ENCODE measurements at places on chromosomes 5 and 9.

- peak; percentile 60 for DNase-seq
These were observed 43.6 kb upstream of the C5orf46 start for GRCh38 chr5:147949711-147950573.

DNA sequence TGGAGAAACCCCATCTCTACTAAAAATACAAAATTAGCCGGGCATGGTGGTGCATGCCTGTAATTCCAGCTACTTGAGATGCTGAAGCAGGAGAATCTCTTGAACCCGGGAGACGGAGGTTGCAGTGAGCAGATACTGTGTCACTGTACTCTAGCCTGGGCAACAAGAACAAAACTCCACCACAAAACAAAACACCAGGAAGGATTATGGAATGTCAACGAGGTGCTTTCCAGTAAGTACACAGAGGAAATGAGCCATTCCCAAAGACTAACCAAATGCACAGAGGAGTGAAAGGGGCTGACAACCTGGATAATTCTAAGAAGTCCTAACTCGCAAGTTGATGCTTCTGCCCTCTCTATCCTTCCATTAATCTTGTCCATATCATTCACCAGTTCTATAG is 126.1 kb upstream of the RETREG1 start:
- DNase-seq: no peak

DNA sequence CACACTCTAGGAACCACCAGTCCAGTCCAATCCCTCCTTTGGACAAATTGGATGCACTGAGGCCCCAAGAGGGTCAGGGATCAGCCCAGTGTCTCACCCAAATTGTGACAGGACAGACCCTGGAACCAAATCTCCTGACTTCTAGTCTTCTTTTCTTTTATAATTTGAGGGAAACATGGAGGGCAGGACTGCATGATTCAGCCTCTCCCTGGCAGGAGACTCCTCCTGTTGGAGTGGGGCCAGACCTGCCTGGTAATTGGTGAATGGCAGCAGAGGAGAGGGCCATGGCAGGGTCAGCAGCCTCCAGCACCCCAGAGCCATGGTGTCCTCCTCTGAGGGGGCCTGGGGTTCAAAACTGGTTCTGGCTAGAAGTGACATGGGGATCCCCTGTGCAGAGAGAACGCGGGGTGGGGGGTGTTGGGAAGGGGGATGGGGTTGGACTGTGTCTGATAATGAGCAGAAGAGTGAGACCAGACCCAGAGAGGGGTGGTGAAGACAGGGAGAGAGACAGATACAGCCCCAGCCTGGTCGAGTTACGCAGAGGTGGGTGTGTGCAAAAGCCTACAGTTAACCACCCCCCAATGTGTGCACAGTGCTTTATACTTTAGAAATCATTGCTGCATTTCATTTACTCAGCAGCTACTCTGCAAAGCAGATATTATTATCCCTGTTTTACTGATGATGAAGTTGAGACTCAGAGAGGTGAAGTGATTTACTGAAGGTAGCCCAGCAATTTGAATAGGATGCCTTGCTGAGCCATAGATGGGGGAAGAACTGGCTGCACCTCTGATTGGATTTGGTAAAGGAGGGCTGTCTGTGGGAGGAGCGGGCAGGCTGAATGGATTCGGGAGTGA is 3.8 kb upstream of the SYNPO start:
- DNase-seq: no peak

GRCh38 chr5:38923661-38924451 is 78.0 kb downstream of the OSMR start:
- DNase-seq: no peak

- peak; percentile 67 for DNase-seq
These were observed 881 bp upstream of the B4GALT1 start for GRCh38 chr9:33167972-33168461.

GRCh38 chr5:174552428-174552827 is 172.0 kb upstream of the MSX2 start:
- DNase-seq: no peak

DNA sequence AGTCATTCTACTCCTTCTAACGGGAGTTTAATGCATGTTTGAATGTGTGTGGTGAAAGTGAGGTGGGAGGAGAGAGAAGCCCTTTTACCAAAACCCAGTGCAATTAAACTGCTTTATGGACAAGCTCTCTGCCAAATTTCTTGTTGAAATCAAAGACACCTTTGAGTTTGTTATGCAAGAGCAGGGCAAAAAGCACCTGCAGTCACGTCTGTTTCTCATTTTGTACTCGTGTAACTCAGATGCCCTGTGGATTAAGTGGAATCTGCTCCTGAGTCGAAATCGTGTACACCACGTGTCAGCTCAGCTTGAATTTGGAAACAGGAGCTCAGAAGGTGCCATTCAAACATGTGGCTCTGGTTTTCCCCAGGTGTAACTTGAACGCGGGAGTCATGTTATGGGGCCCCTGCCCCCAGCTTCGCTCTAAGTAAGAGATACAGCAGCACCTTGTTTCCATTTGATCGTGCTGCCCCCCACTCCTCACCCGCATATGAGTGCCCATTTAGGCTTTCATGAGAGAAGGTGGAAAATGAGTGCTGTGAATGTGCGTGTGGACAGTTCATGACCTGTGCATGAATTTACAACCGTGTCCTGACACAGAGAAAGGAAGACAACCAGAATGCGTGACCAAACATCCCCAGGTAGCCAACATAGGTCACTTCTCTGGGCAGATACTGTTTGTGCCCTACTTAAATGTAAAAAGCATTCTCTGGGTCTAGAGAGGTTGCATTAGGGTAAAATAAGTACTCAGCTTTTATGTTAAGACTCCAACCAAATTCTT is 347.0 kb upstream of the SLC30A5 start:
- no peak for DNase-seq

DNA sequence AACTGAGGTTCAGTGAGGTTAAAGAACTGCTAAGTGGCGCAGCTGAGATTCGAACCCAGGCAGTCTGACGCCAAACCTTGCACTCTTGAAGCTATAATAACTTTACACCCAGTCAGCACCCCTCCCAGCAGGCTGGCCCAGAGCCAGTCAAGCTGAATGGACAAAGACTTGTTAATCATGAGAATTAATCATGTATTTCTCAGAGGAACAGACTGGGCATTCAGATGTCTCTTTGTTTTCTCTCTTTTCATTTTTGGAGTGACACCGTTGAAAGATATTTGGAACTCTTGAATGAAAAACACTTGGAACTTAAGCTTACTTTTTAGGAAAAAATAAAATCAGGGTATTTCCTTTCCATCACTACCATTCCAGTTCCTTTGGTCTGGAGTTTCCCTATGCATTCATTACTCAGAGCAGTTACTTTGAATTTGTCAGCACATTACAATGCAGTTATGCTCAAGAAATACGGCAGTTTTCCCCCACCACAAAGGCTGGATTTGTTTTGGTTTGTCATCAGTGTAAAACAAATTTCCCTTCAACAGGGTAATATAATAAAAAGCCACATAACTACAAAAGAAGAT is 22.6 kb upstream of the MAMDC2 start:
- DNase-seq: no peak

GRCh38 chr9:21810881-21811280 is 8.4 kb downstream of the MTAP start:
- no peak for DNase-seq

DNA sequence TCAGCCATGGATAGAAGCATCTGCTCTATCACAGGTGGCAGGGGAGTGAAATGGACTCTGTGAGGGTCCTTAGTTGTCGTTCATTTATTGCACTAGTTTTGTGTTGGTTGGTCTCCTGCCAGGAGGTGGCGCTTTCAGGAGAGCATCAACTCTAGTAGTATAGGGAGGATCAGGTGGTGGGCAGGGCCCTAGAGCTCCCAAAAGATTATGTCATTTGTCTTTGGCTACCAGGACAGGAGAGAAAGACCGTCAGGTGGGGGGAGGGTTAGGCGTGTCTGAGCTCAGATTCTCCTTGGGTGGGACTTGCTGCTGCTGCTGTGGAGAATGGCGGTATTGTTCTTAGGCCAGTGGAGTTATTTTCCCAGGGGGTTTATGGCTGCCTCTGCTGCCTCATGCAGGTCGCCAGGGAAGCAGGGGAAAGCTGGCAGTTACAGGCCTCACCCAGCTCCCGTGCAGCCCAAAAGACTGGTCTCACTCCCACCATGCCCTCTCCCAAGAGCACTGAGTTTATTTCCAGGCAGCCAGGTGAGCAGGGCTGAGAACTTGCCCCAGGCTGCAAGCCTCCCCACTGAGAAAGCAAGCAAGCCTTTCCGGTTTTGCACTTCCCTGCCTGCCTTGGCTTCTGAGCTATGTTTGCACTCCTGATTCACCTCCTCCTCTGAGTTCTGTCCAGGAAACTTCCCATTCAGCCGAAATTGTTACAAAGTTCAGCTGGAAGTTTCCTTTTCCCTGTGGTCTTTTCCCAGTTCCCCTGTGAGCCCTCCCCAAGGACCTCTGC is 317.3 kb downstream of the TAF11L14 start:
- peak; percentile 36 for DNase-seq

GRCh38 chr5:168649306-168649705 is 70.1 kb upstream of the PANK3 start:
- no peak for DNase-seq
